Gastrocnemius medialis (tissue), 4 donors: ENCODE measurements at places on chromosomes 6 and 20. TPM values are rescaled to one million over a fixed set of nuclear protein-coding genes. Genes with fewer than 3 reads are reported as not detected.
A peak's percentile ranks its signal among the peaks of the same experiment; 100 is the strongest.

Gene CASP8AP2
- 9.5 TPM for total RNA-seq

GRCh38 chr6:109446072-109446471 is 5.5 kb downstream of the SMPD2 start:
- no peak overlapping the region for H3K4me3 ChIP-seq
- H3K27me3 ChIP-seq: no peaks in the 10 kb centered on the region
- H3K36me3 ChIP-seq: no peaks in the 10 kb centered on the region
- H3K4me1 ChIP-seq: no peaks in the 10 kb centered on the region
- no peak overlapping the region for H3K27ac ChIP-seq

- no peaks in the 10 kb centered on the region for H3K27me3 ChIP-seq
- H3K36me3 ChIP-seq: no peaks in the 10 kb centered on the region
- no peak overlapping the region for H3K4me3 ChIP-seq
- no peaks in the 10 kb centered on the region for H3K4me1 ChIP-seq
- no peak overlapping the region for H3K27ac ChIP-seq
Measured at GRCh38 chr6:20154753-20155152, 57.5 kb downstream of the MBOAT1 start.

DNA sequence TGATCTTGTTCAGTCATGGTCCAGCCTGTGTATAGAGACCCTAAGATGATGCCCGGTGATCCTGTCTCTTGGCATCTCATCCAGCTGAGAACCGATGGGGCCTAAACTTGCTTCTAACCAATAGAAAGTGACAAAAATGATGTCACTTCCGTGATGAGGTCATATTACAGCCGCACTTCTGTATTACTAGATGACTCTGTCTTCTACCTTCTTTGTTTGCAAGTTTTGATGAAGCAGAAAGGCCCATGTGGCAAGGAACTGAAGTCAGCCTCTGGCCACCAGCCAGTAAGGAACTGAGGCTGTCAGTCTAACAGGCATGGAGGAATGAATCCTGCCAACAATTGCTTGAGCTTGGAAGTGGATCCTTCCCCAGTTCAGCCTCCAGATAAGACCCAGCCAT is 32.8 kb upstream of the HLA-C start:
- H3K27ac ChIP-seq: no peak overlapping the region
- no peak overlapping the region for H3K4me3 ChIP-seq
- DNase-seq: peak; percentile 13
- H3K36me3 ChIP-seq: no peaks in the 10 kb centered on the region
- peaks cover 4% of the 10 kb centered on the region for H3K27me3 ChIP-seq

Gene PHACTR3
- not detected for total RNA-seq

DNA sequence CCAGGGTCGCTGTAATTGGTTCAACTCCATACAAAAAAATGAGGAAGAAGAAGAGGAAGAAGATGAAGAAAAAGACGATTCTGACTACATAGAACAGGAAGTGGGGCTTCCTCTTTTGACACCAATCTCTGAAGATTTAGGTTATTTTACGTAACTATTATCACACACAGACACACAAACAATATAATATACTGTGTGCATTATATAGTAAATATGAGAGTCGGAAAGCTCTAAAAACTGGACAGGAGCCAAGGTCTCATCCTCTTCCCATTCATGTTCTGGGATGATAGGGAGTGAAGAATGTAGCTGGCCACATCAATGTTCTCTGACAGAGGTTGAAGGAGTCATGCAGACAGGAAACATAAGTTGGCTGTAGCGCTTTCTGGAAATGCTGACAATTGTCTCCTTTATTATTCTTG is 13.3 kb downstream of the RSPH4A start:
- no peaks in the 10 kb centered on the region for H3K36me3 ChIP-seq
- no peak for DNase-seq
- H3K4me3 ChIP-seq: no peak overlapping the region
- no peaks in the 10 kb centered on the region for H3K4me1 ChIP-seq
- no peak overlapping the region for H3K27ac ChIP-seq

Gene ROS1
- not detected for total RNA-seq

- H3K4me1 ChIP-seq: peaks cover 10% of the 10 kb centered on the region
- H3K36me3 ChIP-seq: no peaks in the 10 kb centered on the region
- no peak overlapping the region for H3K4me3 ChIP-seq
- no peaks in the 10 kb centered on the region for H3K27me3 ChIP-seq
Measured at GRCh38 chr20:41697861-41698559, 79.8 kb upstream of the CHD6 start.

GRCh38 chr20:44759595-44759994 is 13.9 kb downstream of the KCNK15 start:
- no peak overlapping the region for H3K4me3 ChIP-seq
- H3K27ac ChIP-seq: no peak overlapping the region
- H3K27me3 ChIP-seq: no peaks in the 10 kb centered on the region
- no peaks in the 10 kb centered on the region for H3K4me1 ChIP-seq
